ENCODE measurements at places on chromosomes 5 and 9.
A peak's percentile ranks its signal among the peaks of the same experiment; 100 is the strongest.

DNA sequence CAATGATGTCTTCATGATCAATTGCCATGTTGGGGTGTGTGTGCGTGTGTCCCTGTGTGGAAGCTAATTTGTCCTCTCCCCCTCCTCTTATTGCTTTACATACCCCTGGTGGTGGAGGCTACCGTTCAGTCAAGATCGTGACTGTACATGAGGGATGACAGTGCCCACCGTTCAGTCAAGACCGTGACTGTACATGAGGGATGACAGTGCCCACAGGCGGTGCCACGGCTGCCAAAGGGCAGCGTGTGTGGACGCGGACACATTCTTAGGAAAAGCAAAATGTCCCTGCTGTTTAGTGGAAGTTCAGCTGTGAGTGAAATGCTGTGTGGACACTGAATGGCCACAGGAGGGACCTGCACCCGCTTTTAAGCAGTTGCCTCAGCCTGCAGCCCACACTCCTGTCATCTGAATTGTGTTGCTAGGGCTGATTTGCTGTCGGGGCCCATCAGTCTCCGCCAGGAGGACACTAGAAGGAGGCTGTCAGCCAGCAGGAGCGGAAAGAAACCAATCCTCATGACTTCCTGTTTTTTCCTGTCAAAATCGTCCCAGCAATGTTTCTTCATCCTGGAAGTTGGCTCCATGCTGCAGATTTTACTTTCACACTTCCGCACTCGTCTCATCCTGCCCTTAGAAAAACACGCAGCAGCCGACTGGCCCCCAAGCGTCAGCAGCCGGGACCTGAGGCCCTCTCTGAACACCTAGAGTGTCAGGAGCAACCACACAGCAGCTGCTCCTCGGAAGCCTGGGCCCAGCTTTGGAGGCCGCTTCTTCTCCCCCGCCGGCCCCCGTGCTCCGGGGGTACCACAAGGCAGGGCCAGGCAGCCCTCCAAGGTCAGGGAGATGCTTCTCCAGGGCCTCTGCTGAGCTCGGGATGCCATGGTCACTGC, 9.1 kb downstream of the OR2V1 start:
- DNase-seq, result no peak

GRCh38 chr9:7173139-7173538, 415.4 kb downstream of the KDM4C start:
- no peak for DNase-seq

DNA sequence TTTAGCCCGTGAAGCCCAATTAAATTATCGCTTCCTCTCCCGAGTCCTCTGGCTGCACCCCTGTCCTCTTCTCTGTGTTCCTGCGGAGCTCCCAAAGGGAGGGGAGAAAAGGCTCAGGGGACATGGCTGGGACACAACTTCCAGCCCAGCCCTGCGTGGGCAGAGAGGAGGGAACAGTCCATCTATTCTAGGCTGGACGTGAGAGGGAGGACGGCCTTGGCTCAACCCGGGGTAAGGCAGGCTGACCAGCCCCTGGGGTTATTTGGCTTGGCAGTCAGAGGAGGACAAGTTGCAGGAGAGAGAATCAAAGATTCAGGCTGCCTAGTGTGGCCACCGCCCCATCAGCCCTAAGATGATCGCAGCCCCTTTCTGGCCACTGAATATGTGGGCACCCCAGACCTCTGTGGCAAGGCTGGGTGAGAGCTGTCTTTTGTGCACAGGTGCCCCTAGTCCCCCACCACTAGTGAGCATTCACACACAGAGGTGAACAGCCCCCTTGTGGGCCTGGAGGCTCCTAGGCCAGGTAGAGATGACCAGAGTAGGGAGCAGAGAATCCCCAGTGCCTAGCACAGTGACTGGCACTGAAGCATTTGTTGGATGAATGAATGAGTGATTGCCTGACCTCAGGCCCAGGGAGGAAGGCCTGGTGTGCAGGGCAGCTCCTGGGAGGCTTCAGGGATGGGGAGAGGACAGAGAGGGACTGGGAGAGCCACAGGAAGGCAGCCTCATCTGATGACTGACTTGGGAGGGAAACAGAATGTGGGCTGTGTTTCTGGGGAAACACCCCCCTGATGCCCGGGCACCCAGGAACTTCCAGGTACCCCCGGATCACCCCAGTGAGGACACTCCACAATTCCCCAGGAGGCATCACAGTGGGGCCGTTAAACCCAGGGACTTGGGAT, 133.9 kb downstream of the C9orf50 start:
- peak; percentile 24 for DNase-seq

GRCh38 chr9:113682297-113682771, 193.8 kb upstream of the ZNF618 start:
- no peak for DNase-seq

- DNase-seq, result no peak
These were observed at the start of gene PTGES for GRCh38 chr9:129752900-129753729. TSS of gene PTGES (minus strand) at chr9:129753042. CDS start at chr9:129753012, 30 bp downstream.

- DNase-seq, result no peak
These were observed 76.9 kb downstream of the MED27 start for GRCh38 chr9:132002643-132003318.

- DNase-seq, result no peak
These were observed 28.1 kb upstream of the DAB2 start for GRCh38 chr5:39452846-39453245.

DNA sequence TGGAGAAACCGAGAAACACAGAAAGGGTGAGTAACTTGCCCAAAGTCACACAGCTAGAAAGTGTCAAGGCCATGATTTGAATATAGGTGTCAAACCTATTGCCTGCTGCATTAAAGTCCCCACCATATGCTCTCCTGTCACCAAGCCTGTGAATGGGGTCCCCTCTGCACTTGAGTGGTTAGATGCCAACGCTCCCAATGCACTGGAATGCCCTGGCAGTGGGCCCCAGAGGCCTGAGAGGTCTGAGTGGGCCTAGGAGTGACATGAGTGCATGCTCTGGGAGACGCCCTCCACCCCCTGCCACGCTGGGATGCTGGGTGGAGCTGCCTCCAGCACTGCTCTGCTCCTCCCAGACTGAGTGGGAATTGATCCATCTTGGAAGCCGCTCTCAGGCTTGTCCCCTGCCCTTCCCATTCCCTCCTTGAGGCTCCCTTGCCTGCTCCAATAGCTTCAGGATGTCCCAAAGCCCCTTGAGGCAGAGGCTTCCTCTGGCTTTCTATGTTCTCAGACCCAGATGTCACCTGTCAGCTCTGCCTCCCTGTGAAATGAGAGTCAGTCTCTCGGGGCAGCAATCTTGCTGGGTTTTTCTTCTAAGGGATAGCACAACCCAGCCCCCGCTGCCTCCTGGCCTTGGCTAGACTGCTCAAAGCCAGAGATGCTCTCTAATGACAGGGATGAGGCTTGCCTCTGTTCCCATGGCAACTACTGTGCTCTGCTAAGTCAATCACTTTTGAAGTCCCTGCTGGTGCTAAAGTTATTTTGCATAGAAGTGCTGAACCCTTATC, 6.6 kb upstream of the ARSI start:
- DNase-seq, result no peak

DNA sequence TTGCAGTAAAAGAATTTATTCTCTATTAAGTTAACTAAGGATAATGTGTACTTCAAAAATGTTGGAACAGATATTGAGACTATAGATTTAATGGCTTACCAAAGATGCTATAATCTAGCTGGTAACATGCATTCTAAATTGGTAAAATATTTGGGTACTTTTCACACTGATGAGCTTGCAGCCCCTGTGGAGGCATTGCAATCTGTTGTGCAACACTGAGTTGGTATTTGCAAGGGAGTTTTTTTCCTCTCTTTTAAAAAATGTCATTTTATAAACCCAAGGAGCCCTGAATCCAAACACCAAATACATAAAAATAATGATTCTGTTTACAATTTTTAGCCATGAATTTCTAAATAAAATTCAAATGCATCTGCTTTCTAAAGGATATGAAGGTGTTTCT, 944.8 kb downstream of the DTWD2 start:
- DNase-seq, result no peak

GRCh38 chr5:159203351-159203750, 6.0 kb downstream of the RNF145 start:
- no peak for DNase-seq

GRCh38 chr5:116038817-116039216, 6.5 kb downstream of the ARL14EPL start:
- DNase-seq, result no peak

- no peak for DNase-seq
These were observed 76.6 kb upstream of the PRRC1 start for GRCh38 chr5:127440831-127441230.

GRCh38 chr9:126955811-126956210, 41.2 kb downstream of the RALGPS1 start:
- DNase-seq, result no peak

DNA sequence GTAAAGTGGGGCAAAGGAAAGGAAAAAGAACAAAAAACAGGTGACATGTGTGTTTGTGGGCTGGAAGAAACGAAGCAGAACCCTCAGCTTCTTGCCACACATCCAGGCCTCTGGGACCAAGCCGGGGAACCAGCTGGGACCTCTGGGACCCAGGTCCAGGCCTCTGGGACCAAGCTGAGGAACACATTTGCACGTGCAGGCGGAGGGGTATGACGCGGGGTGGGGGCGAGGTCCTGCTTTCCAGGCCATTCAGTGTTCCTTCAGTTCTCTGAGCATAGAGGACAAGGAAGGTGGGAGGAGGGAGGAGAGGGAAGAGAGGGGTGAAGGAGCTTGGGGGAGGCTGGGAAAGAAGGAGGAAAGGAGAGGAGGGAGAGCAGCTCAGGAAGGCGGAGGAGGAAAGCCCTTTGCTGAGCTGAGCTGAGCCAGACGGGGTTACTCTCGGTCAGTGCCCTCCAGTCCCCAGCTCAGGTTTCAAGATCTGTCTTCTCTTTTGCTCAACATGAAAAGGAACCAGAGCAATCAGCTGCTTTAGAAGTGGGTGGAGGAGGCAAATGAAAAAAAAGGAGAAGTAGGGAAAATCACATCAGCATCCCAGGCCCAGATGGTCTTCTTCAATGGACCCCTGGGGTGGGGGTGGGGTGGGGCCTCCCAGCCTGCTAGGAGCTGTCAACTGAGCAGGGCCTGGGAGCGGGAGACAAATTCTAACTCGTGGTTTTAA, 59.1 kb downstream of the ABCA1 start:
- no peak for DNase-seq

DNA sequence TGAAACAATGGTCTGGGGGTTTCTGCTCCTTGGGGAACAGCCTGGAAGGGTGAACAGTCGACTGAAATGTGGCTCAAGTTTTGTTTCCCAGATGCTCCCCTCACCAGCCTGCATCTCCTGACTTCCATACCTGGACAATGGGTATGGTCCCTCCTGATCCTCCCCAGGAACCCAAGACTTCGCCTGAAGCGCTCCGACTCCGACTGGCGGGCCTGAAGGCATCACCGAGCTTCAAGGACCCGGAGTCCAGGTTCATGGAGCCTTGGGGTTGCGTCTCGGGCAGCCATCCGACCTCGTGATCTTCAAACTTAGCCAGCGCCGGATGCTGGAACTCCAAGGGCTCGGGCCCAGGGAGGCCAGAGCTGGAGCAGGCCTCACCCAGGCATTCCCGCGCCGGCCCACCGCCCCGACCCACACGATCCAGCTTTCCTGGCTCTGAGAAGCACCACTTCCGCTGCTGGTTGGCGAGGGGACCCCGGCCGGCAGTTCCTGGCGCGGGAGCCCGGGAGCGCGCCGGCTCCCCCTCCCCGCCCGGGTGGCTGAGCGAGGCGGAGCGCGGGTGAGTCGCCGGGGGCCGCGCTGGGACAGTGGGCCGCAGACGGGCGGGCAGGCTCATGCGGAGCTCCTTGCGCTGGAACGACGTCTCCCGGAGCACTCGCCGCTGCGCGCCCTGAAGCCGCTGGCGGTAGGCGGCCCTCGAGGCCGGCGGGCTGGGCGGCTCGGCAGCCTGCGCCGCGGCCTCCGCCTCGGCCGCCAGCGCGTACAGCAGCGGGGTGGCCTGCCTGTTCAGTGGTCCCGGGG, 5.2 kb downstream of the SHROOM1 start:
- DNase-seq, result no peak

GRCh38 chr5:116702776-116703175, 128.2 kb upstream of the SEMA6A start:
- DNase-seq, result no peak

DNA sequence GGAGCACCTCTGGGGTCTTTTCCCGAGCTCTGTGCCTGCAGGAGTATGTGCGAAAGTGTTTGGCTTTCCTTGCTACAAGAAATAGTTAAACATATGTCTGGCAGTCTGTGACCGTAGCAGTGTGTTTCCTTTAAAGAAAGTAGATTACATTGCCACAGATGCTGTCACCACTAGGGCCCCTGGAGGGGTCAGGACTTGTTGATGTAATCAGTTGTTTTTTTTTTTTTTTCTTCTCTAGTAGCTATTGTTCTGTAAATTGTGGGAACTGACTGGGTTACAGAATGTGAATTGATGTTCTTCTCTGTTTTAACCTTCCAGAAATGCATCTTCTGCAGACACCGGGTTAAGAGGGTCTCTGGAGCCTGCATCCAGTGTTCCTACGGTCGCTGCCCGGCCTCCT, 345.6 kb downstream of the KDM4C start:
- DNase-seq, result no peak

GRCh38 chr9:28120626-28121025, 547.3 kb upstream of the C9orf72 start:
- no peak for DNase-seq

DNA sequence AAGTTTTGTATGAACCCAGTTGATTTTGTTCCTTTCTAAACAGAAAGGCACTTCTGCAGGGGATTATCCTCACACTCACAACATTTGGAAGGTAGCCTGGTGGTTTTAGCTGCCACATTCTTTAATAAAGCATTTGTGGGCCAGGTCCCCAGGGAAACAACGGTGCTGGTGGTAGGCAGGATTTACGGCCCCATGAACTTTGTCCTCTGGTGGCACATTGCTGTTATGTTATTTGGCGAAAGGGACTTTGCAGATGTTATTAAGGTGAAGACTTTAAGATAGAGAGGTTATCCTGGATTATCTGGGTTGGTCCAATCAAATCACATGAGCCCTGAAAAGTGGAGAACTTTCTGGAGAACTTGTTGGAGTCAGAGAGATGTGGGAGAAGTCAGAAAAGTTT, 86.3 kb upstream of the C9orf72 start:
- no peak for DNase-seq

GRCh38 chr9:1994180-1994579, 21.0 kb upstream of the SMARCA2 start:
- no peak for DNase-seq

DNA sequence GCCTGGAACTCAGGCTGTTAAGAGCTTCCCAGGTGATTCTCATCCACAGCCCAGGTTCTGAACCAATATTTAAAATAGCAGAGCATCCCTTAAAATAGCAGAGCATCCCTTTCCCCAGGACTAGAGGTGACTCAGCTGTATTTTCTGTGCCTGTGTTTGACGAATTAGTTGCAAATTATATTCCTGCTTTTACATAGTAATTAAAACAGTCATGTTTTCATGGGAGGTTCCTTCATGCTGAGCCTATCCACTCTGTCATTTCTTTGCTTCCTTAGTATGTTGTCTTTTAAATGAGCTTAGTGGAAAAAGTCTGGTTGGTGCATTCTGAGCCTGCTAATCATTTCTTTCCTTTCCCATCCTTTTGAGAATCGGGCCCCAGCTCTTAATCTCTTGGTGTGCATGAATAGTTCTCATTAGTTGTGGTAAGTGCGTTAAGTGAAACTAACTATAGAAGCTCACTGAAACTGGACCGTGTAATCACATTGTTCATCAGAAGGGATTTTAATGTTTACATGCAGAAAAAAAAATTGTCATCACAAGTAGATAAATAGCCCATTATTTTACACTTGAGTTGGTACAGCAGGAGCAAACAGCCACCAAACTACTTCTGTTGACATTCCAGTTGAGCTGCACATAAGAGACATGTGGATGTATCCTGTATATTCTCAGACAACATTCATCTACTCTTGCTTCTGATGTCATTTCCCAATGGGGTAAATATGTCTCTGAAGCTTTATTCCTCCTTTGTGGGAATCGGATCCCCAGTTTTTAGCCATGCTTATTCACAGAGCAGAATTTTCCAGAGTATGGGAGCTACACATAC, 596.9 kb upstream of the WWC1 start:
- DNase-seq, result no peak

All from GOT3 (cell line).